ENCODE measurements at places on chromosomes 1 and 21.
A peak's percentile ranks its signal among the peaks of the same experiment; 100 is the strongest.

- no peak for DNase-seq
- H3K36me3 ChIP-seq = no peaks in the 10 kb centered on the region
- no peak overlapping the region for H3K27ac ChIP-seq
- no peak overlapping the region for H3K4me3 ChIP-seq
- H3K4me1 ChIP-seq = no peaks in the 10 kb centered on the region
These were observed 8.1 kb downstream of the PTGS2 start for GRCh38 chr1:186672131-186672530.

GRCh38 chr1:61332196-61332753 lies 249.9 kb downstream of the NFIA start:
- DNase-seq = no peak
- no peaks in the 10 kb centered on the region for H3K36me3 ChIP-seq
- no peaks in the 10 kb centered on the region for H3K27me3 ChIP-seq
- peaks cover 19% of the 10 kb centered on the region for H3K4me1 ChIP-seq
- no peak overlapping the region for H3K4me3 ChIP-seq
- H3K27ac ChIP-seq = no peak overlapping the region

DNA sequence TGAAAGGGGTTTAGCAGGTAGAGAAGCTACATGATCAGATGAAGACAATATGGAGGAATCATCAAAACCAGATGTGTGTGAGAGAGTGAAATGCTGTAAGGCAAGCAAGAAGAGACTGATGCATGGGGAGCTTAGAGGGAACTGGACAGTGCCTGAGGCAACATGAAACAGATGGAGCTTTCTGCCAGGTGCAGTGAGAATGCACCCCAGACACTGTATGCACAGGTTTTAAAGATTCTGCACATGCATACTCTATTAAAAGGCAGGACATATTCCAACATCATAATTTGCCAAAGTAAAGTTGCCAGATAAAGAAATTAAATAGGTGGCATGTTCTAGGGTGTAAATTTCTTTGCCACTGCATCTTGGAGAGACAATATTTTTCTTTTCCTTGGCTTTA lies 200.1 kb downstream of the AMY1C start:
- H3K4me3 ChIP-seq = no peak overlapping the region
- no peaks in the 10 kb centered on the region for H3K4me1 ChIP-seq
- H3K36me3 ChIP-seq = no peaks in the 10 kb centered on the region
- H3K27ac ChIP-seq = no peak overlapping the region
- no peaks in the 10 kb centered on the region for H3K27me3 ChIP-seq
- DNase-seq = no peak

DNA sequence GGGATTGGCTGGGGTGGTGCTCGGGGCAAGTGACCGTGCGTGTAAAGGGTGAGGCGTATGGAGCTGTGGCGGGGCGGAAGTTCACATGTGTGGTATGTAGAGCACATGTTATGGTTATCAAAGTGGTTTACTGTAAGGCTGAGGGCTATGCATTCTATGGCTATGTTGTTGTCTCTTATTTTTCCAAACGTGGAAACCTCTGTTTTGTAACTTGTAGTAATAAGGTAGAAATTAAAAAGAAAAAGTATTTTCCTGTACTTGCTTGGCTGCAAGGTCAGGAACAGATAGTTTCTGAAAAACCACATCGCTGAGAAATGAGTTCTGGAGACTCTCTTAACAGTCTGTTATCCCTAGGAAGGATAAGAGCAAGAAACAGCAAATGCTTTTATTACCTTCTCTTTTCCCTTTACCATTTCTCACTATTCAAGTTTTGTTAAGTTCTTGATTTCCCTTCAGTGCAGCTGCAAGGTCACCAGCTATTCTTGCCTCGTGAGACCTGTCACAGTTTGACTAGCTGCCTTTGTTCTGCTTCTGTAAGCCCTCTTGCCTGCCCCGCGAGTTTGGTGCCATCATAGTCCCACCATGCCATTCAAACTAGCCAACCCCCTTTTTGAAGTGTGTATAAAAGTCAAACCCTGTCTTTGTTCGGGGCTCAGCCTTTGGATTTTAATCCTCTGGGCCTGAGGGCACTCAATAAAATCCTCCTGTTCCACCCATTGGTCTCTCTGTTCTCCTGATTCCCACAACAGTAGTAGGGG lies 9.5 kb downstream of the RNU1-2 start:
- peak overlapping the region; percentile 99 for H3K27ac ChIP-seq
- H3K4me3 ChIP-seq = no peak overlapping the region
- peaks cover 5% of the 10 kb centered on the region for H3K4me1 ChIP-seq
- DNase-seq = peak; percentile 58

GRCh38 chr1:229991724-229992333 lies 75.2 kb upstream of the GALNT2 start:
- H3K4me1 ChIP-seq = no peaks in the 10 kb centered on the region
- H3K4me3 ChIP-seq = no peak overlapping the region
- no peak overlapping the region for H3K27ac ChIP-seq
- H3K27me3 ChIP-seq = no peaks in the 10 kb centered on the region
- no peak for DNase-seq

DNA sequence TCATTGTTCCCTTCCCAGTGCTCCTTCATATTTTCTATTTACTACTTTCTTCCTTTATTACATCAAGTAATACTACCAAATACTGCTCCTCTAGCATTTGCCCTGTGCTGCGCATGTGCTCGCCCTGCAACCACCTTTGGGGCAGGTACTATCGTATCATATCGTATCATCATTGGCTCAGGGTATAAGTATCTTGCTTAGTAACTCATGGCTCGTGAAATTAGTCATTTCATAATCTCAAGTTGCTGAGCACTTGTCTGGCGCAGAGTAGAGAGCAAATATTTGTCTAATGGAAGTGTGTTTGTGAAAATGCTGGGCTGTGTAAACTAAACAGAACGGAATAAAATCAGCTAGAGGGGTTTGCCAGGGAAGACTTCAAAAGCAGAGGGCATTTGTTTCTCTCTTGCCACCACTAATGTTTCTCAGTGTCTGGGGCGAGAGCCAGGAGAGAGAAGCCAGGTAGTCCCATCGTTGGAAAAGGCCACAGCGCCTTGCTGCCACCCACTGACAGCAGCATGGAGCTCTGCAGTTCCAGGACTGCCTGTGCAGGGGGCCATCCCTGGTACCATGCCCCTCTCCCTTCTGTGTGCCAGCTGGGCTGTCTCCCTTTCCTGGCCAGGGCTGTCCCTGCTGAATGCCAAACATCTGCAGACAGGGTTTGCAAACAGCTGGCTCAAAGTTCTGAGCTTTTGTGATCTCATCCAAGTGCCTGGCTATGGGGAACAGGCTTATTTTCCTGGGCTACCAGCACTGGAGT lies 20.0 kb upstream of the CPT2 start:
- H3K36me3 ChIP-seq = no peaks in the 10 kb centered on the region
- H3K4me1 ChIP-seq = no peaks in the 10 kb centered on the region
- no peak for DNase-seq
- H3K27me3 ChIP-seq = no peaks in the 10 kb centered on the region
- H3K27ac ChIP-seq = no peak overlapping the region

DNA sequence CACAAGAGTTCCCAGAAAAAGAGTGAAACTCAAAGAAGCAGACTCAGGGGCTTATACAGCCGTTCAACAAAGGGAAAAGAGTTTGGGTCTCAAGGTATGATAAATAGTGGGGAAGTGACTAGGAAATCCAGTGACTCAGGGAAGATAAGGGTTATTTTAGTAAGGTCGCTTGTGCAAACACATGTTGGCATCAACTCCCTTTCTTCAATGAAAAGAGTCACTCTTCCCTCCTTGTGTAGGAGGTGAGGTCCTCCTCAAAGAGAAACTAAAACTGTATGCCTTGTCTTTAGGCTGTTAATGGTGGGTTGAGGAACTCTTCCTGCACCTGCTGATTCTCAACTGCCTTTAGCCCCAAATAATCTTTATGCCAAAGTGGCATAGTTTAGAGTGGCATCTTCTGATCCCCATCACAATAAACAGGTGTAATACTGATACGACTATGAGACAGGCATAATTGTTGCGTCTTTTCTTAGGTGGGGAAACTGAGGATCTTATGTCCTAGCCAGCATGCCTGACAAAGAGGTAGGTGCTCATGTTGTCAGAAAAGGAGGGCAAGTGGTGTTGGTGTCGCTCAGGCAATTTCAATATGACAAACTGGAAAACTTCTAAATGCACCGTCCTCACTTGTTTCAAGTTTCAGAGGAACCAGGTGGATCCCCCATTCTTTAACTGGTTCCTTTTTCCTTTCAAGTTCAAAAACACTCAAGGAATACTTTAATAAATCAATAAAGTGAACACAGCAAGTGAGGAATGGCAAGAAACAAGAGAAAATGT lies 294.1 kb upstream of the RUNX1 start:
- H3K4me1 ChIP-seq = no peaks in the 10 kb centered on the region
- no peaks in the 10 kb centered on the region for H3K36me3 ChIP-seq

- no peak overlapping the region for H3K4me3 ChIP-seq
- H3K27me3 ChIP-seq = no peaks in the 10 kb centered on the region
- no peak for DNase-seq
- H3K4me1 ChIP-seq = no peaks in the 10 kb centered on the region
- no peaks in the 10 kb centered on the region for H3K36me3 ChIP-seq
- H3K27ac ChIP-seq = no peak overlapping the region
These were observed 24.4 kb downstream of the PCP4L1 start for GRCh38 chr1:161282991-161283390.

Measured in thyroid gland (tissue), 4 donors.